ENCODE measurements at places on chromosomes 13 and 19. TPM values are rescaled to one million over a fixed set of nuclear protein-coding genes. Genes with fewer than 3 reads are reported as not detected.

DNA sequence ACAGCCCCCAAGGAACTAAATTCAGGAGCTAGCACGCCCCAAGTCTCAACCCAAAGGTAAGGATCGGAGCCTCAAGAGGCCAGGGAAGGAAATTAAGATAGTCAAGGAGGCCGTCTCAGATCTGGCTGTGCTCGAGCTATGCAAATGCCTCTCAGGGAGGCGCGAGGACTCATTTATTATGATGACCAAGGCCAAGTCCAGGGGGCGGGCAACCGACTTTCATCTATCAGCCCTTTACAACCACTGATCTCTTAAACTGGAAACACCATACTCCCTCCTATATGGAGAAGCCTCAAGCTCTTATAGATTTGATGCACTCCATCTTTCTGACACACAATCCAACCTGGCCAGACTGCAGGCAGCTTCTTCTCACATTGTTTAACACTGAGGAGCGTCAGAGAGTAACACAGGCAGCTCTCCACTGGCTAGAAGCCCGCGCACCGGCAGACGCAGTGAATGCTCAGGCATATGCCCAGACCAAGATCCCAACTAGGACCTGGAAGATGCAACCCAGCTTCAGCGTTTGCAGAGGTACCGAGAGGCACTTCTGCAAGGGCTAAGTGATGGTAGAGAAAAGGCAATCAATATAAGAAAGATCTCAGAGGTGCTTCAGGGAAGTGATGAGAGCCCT lies 9.6 kb upstream of the SLC15A1 start:
- no peak for DNase-seq

DNA sequence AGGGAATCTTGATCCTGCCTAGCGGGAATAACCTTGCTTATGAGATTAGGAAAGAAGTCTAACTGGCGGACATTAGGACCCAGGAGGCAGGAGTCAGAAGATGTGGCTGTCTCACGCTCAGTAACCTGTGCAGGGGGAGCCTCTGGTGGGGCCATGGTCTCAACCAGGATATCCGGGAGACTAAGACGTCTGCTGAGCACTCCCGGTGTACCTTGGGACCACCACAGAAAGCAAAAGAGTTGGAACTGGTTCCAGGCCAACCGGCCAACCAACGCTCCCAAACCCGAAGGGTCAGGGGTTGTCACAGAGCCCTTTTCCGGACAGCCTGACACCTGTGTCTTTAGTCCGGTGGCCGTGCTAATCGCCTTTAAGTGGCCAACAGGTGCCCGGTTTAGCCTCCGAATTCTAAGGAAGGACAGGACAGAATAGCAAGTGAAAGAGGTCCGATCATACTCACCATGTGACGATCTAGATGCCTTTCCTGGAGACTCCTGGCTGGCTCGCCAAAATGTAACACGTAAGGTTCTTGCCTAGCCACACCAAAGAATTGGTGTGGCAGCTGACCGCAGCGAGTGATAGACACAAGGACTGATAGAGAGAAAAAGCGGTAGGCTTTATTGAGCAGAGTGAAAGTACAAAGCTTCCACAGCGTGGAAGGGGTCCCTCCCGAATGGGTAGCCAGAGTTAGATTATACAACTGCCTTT lies 103.9 kb upstream of the DIAPH3 start:
- DNase-seq, result no peak

- DNase-seq, result no peak
Observed at GRCh38 chr13:49958321-49958720, 22.2 kb upstream of the SPRYD7 start.

DNA sequence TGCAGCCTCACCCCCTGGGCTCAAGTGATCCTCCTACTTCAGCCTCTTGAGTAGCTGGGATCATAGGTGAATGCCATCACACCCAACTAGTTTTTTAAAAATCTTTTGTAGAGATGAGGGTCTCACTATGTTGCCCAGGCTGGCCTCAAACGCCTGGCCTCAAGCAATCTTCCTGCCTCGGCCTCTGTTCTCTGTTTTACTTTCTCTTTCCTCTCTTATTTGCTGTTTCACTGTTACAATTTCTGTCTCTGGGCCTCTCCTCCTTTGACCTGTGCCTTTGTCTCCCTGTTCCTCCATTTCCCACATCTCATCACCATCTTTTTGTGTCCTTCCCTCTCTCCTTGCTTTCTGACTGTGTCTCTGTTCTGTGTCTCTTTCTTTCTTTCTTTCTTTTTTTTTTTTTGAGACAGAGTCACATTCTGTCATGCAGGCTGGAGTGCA lies 9.3 kb downstream of the SHKBP1 start:
- no peak for DNase-seq

Gene ZNF358
- 56.9 TPM for total RNA-seq

Gene ZNF829
- total RNA-seq, result 1.9 TPM

Gene CAMSAP3
- 0.41 TPM for total RNA-seq

All from glomerular endothelial cell (primary cell).